Activated CD8-positive, alpha-beta T cell treated with anti-CD3 and anti-CD28 coated beads, Interleukin-2, amount 10 ng/mL, durations not matched to agents 7 days and 5 days (primary cell): ENCODE measurements at places on chromosomes 5 and 9.
A peak's percentile ranks its signal among the peaks of the same experiment; 100 is the strongest.

DNA sequence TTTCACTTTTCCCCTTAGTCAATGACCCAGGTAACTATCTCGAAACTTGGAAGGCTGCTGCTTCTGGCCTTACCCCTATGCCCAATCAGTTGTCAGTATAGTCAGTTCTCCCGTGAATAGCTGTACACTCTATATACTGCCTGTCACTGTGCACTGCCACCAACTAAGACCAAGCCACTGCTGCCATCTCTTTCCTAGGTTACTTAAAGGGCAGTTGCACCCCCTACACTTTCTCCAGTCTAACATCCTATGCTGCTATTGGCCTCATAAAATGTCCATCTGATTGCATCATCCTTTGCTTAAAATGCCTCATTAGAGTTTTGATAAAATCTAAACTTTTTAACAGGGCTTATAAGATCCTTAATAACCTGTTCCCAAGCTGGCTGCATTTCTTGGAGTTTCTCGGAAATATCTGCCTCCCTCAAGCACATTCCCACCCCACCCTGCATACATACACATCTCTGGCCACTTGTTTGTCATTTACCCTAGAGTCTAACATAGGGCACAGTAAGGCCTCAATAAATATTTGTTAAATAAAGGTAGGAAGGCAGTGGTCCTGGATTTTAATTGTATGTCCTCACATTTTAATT lies 32.8 kb upstream of the TNFAIP8 start:
- no peak for DNase-seq

GRCh38 chr9:123486431-123486830 lies 130.4 kb downstream of the CRB2 start:
- no peak for DNase-seq

DNA sequence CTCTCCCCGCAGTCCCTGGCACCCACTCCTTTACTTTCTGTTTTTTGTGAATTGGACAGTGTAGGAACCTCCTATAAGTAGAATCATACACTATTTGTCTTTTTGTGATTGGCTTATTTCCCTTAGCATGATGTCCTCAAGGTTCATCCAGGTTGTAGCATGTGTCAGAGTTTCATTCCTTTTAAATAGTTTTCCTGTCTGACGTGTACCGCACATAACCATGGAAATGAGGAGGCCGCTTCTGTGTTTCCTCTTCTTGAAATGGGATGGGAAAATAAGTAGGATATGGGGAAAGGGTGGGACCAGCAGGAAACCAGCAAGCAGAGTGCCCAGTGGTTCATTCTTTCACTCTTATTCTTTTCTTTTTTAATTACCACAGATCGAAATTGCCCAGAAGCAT lies 72.6 kb upstream of the ENTREP1 start:
- DNase-seq: no peak

GRCh38 chr5:158739951-158740757 lies 359.6 kb downstream of the EBF1 start:
- DNase-seq: no peak

GRCh38 chr5:62260513-62260912 lies 45.5 kb upstream of the KIF2A start:
- DNase-seq: no peak

- no peak for DNase-seq
Observed at GRCh38 chr9:36109071-36109470, 27.5 kb upstream of the GLIPR2 start.

- DNase-seq: no peak
Observed at GRCh38 chr5:151892393-151892792, 32.3 kb downstream of the GLRA1 start.

DNA sequence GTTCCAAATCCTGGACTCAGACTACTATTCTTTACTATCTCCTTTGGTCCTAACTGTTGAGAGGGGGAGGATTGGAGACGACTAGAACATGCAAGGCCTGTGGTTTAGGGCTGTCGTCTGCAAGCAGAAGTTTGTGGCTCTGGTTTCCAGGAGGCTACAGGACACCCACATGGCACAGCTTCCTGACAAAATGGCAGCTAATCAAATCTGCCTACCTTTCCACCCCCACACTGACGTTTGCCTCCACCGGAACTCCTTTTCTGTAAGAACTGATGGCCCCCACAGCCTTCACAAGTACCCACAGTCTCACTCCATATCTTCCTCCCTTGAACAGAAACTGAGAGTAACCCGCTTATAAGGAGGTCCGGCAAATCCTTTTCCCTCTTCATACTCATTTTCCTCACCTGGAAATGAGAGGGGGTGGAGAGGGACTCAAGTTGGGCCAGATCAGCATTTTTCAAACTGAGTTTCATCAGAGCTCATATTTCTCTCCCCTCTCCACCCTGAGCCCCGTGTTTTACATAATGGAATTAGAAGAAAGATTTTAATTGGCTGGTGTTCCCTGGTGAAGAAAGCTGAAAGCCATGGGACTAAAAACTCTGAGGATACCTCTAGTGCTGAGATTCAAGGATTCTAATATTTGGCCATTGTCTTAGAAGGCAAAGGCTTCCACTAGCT lies 5.2 kb downstream of the SLC31A2 start:
- DNase-seq: peak; percentile 72

DNA sequence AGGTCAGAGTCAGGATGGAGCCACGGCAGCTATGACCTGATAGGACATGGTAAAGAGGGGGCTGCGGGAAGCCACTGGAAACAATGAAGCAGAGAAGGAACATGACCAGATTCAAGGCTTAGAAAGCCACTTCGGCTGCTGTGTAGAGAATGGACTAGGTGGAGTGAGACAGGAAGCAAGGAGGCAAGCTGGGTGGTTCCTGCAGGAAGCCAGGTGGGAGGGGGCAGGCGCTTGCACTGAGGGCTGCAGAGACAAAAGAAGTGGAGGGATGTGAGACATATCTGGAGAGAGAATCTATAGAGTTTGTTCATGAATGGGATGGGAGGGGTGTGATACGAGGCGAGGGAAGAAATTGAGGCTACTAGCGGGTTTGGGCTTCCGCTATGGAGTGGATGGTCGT lies 19.0 kb upstream of the N4BP3 start:
- DNase-seq: no peak

DNA sequence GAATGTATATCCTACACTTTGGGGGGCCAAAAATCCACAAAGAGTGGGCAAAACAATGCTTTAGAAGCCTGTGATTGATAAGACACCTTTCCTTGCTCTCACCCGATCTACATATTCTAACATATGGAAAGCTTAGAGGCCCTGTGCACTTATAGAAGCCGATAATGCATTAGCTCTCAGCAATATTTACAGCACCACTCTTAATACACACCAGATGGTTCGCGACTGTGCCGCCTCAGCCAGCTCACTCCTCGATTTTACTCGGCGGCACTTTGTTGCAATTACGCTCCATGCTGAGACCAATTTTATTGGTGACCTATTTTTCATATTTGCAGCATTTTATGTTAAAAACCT lies 18.8 kb downstream of the NR2F1 start:
- DNase-seq: no peak

GRCh38 chr9:131817627-131818026 lies 77.8 kb upstream of the RAPGEF1 start:
- no peak for DNase-seq

DNA sequence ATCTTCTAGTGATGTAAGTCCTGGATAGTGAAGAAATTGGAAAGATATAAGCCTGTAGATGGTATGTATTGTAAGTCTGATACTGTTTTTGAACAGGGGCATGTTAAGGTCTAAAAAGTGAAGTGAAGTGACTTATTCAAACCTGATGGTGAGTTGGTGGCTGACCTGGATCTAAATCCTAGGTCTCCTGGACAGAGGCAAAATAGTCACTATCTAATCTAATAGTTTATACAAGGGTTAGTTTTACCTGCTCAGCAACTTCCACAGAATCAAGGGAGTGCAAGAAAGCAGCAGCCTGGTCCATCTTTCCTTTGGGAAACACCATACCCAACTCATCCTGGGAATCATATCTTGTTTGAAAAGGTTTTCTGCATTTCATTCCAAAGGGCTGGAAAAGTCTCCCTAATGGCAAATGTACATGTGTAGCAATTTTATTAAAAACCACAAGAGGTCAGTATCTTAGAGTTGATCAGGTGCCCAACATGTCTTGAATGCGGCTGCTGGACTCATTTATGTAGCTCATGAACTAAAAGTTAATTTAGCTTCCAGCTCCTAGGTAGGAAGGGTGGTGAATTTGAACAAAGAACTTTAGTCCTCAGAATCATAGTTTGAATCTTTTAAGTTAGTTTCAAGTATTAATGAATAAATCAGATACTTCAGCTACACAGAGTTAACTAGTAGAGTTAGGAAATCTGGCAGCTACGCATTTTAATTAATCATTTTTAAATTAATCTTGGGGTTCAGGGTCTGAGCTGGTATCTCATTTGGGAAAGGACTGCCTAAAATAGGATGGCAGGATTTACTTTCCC lies 26.0 kb downstream of the SKP2 start:
- DNase-seq: no peak

DNA sequence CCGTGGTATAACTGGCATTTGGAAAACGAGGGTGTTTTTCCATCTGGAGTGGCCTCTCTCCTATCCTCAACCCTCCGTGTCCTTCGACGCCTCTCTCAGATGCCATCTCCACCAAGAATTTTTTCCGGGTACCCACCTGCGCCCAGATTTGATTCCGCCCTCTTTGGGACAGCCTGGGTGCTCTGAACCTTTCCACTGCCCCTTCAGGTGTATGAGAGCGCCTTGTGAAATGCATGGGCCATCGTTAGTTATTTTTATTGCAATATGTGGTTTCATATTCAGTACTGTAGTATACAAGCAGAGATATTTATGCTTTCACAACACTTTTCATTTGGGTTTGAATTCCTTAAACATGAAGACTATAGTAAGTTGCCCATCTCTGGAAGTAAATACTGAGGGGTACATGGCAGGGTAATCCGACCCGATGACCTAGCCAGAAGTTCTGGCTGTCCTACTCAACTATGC lies 78.2 kb upstream of the IFNE start:
- DNase-seq: no peak

- DNase-seq: no peak
Observed at GRCh38 chr9:68778635-68779034, 73.6 kb downstream of the PIP5K1B start.

GRCh38 chr5:95822542-95823181 lies at the start of gene GLRX:
TSS of gene GLRX (minus strand) at chr5:95822726. CDS start at chr5:95822662, 64 bp downstream.
- DNase-seq: peak; percentile 77

DNA sequence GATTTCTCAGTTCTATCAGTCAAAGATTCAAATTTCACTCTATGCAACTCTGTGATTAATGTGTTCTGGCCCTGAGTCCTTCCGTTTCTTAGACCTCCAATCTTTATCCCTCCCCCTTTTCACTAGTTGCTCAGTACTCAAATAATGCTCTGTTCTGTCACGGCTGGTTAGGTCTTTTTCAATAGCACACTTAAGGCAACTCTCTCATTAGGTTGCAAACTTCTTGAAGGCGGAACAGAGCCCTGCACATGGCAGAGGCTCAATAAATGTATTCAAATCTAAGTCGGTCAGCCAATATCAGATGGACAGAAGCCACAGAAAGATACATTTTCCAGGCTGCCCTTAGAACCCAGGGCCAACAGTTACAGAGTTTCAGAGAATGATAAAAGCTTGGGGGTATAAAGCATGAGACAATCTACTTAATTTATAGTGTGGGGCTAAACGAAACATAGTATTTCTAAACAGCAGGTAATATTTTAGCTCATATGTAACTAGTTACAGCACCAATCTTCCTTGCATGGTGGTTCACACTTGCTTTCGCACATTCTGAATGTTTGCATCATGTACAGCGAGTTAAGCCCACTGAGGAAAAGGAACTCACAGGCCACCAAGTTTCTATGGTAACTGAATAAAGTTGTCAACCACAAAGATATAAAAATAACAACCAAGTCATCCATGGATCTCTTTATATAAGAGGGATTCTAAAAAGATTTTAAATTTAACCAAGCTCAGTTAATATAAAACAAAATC lies 67.1 kb upstream of the GOLPH3 start:
- DNase-seq: no peak

- no peak for DNase-seq
Observed at GRCh38 chr5:168713051-168713450, 133.9 kb upstream of the PANK3 start.

GRCh38 chr5:144205141-144205551 lies 34.5 kb downstream of the KCTD16 start:
- no peak for DNase-seq

DNA sequence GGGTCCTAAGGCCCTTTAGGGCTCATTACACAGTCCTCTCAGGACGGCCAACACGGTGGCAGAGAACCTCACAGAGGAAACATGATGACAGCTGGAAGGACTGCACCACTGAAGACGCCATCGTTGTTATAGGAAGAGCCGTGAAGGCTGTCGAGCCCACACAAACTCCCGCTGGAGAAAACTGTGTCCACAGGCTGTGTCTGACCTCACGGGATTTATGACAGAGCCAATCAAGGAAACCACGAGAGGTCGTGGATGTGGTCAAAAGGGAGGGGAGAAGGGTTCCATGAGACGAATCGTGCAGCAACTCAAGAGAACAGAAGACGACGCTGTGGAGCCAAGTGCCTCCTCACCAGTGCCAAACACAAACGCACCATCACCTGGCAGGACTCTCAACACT lies 12.2 kb downstream of the QSOX2 start:
- DNase-seq: no peak

GRCh38 chr5:150021491-150022157 lies 21.1 kb downstream of the HMGXB3 start:
- DNase-seq: no peak

DNA sequence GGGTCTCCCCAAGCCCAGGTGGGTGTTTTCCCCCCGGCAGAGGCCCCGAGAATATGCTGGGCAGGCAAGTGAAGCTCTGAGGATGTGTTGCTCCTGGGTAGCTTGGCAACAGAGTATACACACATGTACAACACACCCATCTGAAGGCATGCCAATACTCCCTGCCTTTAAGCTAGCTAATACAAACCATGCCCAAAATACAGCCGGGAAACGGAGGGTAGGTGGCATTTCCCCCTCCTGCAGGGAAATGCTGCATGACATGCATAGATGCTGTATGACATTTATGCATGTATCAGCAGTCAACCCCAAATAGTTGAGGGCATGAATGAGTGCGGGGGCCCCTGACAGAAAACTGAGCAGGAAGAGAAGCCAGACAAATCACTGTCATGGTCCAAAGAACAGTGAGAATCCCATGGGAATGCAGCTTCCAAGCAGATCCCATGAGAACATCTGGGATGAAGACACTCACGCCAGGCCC lies 614.1 kb downstream of the EBF1 start:
- DNase-seq: no peak

- peak; percentile 27 for DNase-seq
Observed at GRCh38 chr9:8857926-8858595, 1058.5 kb upstream of the DMAC1 start.
